Transverse colon (tissue), 4 donors: ENCODE measurements at places on chromosomes 7 and 10. TPM values are rescaled to one million over a fixed set of nuclear protein-coding genes. Genes with fewer than 3 reads are reported as not detected.

Gene MACROH2A2
- 7.0 TPM for total RNA-seq

Gene MYO1G
- 8.2 TPM for total RNA-seq

Gene PNLIPRP3
- not detected for total RNA-seq

Gene AKR1C4
- not detected for total RNA-seq

Gene SLC29A4
- 4.1 TPM for total RNA-seq

Gene TUBAL3
- 0.40 TPM for total RNA-seq

Gene UNCX
- total RNA-seq = not detected

Gene PANK1
- total RNA-seq = 4.6 TPM

Gene CCDC172
- total RNA-seq = not detected

Gene RHOBTB1
- total RNA-seq = 13.1 TPM

Gene ZNF804B
- total RNA-seq = not detected

Gene NYAP1
- 0.41 TPM for total RNA-seq

Gene NAT16
- total RNA-seq = not detected

Gene HOXA7
- 22.9 TPM for total RNA-seq

Gene UTF1
- not detected for total RNA-seq

Gene DCLRE1C
- 13.5 TPM for total RNA-seq

Gene WEE2
- total RNA-seq = not detected

Gene TMEM270
- not detected for total RNA-seq

Gene CYP26C1
- total RNA-seq = not detected

Gene ITPRIP
- total RNA-seq = 25.1 TPM

Gene HERC4
- 32.0 TPM for total RNA-seq

Gene CASTOR2
- 9.6 TPM for total RNA-seq

Gene CCDC3
- total RNA-seq = 1.6 TPM

Gene IFIT1B
- not detected for total RNA-seq

Gene FAM25A
- not detected for total RNA-seq

Gene LIPK
- total RNA-seq = not detected

Gene ASIC3
- total RNA-seq = 2.6 TPM

Gene UCMA
- not detected for total RNA-seq

Gene KCNIP2
- total RNA-seq = 3.0 TPM

Gene MXI1
- total RNA-seq = 96.5 TPM

Gene HABP2
- not detected for total RNA-seq

Gene AVPI1
- 79.3 TPM for total RNA-seq

Gene HELLS
- total RNA-seq = 1.9 TPM

Gene CALD1
- total RNA-seq = 198 TPM

Gene TTYH3
- 43.6 TPM for total RNA-seq

Gene POM121L12
- not detected for total RNA-seq

Gene CUZD1
- total RNA-seq = not detected

Gene CCDC201
- total RNA-seq = not detected

Gene COL13A1
- total RNA-seq = 8.2 TPM

Gene PDGFA
- 120 TPM for total RNA-seq

Gene VAX1
- not detected for total RNA-seq

Gene SEMA3C
- total RNA-seq = 34.0 TPM

Gene GALNT17
- total RNA-seq = 6.6 TPM

Gene OR2A5
- not detected for total RNA-seq

Gene TFEC
- total RNA-seq = not detected

Gene EGR2
- 0.82 TPM for total RNA-seq

Gene TAS2R3
- not detected for total RNA-seq

Gene LLCFC1
- total RNA-seq = not detected
